Sigmoid colon (tissue), 7 donors: ENCODE measurements at places on chromosomes 7 and 10. TPM values are rescaled to one million over a fixed set of nuclear protein-coding genes. Genes with fewer than 3 reads are reported as not detected.

HACD1 gene
- 80.0 TPM for total RNA-seq

DNA sequence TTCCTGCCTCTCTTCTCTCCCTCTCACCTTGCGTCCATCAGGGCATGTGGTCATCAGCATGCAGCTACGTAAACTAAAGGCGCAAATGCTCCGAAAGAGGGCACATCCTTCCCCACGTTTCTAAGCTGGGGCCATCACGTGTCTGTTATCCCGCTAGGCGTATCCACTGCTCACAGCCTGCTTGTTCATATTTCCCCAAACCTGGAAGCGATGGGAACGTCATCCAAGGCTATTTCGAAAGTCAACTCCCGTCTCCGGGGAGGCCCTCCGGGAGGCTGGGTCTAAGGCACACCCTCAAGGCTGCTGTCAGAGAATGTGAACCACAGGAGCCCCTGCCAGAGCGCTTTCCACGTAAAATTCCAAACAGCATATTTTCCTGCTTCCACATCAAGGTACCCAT lies 199.2 kb downstream of the DIP2C start:
- peak; percentile 96 for DNase-seq

DNA sequence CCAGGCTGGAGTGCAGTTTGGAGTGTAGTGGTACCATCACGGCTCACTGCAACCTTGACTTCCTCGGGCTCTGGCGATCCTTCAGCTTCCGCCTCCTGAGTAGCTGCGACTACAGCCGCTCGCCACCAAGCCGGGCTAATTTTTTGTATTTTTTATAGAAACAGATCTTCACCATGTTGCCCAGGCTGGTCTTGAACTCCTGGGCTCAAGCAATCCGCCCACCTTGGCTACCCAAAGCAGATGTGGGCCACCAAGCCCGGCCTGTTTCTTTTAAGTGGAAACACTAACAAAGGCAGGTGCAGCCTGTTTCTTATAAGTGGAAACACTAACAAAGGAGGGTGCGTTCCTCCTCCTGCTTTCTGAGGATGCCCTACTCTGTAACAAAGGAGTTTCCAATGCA lies 18.2 kb downstream of the PRF1 start:
- DNase-seq: peak; percentile 22

DNA sequence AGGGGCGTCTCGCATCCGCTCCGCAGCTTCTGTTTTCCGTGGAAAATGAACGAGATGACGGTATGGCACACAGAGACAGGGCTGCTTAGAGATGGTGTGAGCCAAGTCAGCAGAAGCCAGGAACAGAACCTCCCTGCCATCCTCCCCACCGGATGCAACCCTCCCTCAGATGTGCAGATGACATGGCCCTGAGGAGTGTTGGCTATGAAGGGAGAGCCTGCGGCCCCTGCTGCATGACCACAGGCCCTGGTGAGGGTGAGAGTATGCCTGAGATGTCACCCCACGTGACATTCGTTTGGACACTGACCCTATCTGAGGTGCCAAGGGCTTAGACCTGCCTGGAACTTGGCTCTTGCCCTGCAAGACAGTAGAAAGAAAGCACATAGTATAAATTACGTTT lies 29.4 kb downstream of the WIPF3 start:
- no peak for DNase-seq
